ENCODE measurements at places on chromosomes 5 and 9.

GRCh38 chr9:124781967-124782660 is 5.2 kb downstream of the OLFML2A start:
- DNase-seq = no peak

DNA sequence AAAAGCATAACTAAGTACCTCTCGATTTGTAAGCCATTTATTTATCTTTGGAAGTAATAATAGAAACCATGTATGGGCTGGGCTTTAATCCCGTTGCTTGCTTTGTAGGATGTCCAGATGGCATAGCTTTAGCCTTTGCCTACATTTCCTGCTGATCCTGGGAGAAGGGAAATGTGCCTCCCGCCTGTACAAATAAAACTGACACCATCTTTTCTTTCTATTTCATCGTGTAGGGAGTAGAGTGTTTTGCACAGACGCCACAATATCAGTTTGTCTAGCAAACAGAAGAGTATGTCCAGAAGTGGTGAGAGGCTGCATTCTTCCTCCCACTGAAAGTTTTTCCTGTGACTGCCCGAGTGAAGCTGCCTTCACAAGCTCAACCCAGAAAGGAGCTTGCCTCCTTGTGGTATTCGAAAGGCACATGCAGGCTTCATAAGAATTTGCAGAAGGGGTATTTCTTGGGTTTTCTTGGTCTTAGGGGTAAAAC is 24.7 kb upstream of the TJP2 start:
- no peak for DNase-seq

DNA sequence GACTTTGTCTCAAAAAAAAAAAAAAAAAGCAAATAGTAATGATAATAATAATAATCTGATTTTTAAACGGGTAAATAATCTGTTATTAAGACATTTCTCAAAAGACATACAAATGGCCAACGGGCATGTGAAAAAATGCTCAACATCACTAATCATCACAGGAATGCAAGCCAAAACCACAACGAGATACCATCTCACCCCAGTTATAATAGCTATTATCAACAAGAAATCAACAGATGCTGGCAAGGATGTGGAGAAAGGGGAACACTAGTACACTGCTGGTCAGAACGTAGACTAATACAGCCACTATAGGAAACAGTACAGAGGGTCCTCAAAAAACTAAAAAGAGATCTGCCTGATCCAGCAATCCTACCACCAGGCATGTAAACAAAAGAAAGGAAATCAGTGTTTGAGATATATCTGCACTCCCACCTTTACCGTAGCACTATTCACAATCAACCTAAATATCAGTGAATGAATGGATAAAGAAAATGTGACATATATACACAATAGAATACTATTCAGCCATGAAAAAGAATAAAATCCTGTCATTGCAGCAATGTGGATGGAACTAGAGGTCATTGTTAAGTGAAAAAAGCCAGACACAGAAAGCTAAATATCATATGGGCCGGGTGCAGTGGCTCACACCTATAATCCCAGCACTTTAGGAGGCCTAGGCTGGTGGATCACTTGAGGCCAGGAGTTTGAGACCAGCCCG is 24.9 kb downstream of the VAV2 start:
- no peak for DNase-seq

GRCh38 chr9:27771803-27772545 is 198.7 kb upstream of the C9orf72 start:
- DNase-seq = no peak

Measured in epithelial cell of proximal tubule (primary cell).